CD4-positive, alpha-beta T cell treated with Interleukin-15 for 4 hours (primary cell): ENCODE measurements at places on chromosomes 4 and X.

DNA sequence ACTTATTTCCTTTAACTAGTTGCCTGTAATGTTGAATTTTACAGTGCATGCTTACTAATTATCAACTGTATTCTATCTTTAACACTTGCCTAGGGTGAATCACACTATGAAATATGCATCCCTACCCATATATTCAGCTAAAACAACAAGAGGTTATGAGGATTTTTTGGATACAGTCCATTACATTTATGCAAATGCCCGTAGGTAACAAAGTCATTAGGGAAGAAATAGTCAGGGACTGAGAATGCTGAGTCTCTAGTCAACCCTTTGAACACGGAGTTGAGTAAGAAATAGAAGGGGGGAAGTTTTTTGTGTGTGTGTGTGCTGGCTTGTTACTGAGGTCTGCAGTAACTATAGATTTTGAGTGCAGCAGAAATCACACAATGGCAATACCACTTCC is 26.1 kb upstream of the CBLL2 start:
- DNase-seq: no peak

- no peak for DNase-seq
These were observed 31.5 kb downstream of the HS3ST1 start for GRCh38 chr4:11397146-11397545.

DNA sequence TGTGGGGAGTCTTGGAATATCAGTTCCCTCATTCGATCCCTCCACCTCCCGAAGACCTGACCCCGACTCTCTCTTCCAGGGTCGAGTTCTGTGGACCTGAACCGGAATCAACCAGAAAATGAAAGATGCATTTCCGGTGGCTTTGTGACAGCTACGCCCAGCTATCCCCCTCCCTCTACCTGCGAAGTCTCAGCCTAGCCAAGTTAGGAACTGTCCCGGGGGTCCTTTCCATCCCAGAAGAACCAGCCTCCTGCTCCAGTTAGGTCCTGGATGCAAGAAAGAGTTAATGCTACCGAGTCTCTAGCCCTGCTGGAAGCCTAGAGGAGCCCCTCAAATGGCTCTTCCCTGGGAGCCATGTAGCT is 13.4 kb upstream of the ETDC start:
- no peak for DNase-seq

DNA sequence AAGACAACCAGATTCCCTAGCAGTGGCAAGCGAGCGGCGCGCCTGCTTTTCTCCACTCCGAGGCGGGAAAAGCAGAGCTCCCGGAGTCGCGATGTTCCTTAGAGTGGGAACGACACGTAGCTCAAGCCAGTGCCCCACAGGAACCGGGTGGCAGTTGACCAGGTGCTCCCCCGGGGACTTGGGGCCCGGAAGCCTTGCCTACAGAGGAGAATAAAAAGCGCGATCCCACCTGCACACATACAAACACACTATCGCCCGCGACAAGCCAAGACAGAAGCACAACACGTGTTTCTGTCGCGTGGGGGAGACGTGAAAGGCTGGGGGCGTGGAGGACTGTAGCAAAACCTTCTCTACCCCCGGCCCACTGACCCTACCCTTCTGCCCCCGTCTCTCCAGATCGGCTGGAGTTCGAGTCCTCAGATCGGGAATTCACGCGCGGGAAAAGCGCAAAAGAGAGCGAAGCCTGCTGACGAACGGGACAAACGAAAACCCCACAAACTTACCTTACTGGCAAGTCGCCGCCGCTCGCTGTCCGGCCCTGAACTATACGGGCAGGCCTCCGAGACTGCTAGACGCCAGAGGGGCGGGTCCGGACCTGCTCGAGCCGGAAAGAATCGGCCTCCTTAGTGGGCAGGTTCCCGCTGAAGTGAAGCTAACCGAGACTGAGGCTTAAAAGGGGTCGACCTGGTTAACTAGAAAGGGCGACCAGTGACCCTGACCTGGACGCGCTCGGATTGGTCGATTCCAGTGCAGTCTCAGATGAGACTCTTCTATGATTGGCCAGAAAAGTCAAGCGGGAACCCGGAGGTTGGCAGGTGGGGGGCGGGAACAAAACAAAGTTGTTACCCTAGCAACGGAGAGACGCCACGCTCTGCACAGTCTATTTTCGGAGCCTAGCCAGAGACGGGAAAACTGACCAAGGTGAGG is at the start of the genes DNAAF6 and NUP62CL:
Gene DNAAF6 (plus strand): TSS at position 842 of the 927 bp plus-strand sequence. CDS start 6,265 bp downstream, outside the sequence.
Gene NUP62CL (minus strand): TSS at position 664 of the 927 bp plus-strand sequence. CDS start 31,287 bp downstream, outside the sequence.
- peak; percentile 82 for DNase-seq

GRCh38 chr4:71863457-71863856 is 79.6 kb upstream of the GC start:
- no peak for DNase-seq

- no peak for DNase-seq
These were observed 9.2 kb downstream of the VCX start for GRCh38 chrX:7852166-7852565.

- DNase-seq: no peak
These were observed 317.7 kb upstream of the NOCT start for GRCh38 chr4:138697851-138698250.

DNA sequence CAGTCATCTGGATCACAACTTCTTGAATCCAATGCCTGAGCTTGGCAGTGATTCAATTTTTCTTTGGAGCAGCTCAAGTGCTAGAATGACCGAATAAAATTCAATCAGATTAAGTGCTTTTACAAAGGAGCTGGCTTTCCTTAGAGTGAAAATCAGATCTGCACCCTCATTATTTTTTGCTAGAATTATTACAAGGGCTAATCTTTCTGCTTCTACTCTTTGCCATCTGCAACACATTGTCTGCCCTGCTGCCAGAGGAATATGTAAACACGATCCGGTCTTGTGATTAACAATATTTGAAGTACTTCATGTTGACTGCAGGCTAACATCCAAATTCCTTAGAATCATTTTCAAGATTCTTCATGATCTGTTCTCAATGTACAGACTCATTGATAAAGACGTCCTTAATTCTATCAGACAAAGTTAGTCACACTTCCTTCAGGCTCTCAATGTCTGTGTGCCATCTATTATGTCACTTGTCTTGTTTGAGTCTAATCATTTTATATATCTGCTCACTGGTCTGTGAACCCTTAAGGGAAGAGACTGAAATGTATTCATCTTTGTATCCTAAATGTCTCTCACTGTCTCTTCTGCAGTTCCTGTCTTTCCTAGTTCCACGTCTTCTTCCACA is 531.2 kb downstream of the GALNTL6 start:
- DNase-seq: no peak

GRCh38 chr4:121096629-121097028 is 24.3 kb upstream of the NDNF start:
- no peak for DNase-seq

- no peak for DNase-seq
These were observed 22.4 kb downstream of the AFF1 start for GRCh38 chr4:86957215-86957614.

- DNase-seq: no peak
These were observed 178.9 kb downstream of the RAPGEF2 start for GRCh38 chr4:159281771-159282170.

DNA sequence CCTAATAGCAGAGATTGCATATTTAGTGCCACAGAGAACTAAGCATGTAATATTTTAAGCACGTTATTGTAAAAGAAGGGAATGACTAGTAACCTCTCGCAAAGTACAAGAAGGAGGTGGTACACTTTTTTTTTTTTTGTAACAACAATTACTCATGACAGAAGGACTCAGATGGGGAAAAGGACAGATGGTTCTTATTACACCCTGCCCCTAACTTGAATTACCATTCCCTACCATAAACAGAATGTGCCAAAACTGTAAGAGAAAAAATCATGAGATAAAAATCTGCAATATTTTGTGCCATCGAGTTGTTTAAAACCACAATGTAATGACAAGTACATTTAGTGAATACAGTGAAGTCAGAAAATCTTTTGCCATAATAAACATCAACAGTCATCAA is 33.0 kb upstream of the RAPGEF2 start:
- no peak for DNase-seq

- DNase-seq: no peak
These were observed 78.9 kb downstream of the RRAGB start for GRCh38 chrX:55796496-55796895.

- DNase-seq: no peak
These were observed 295.9 kb upstream of the TACR3 start for GRCh38 chr4:104015680-104016079.

- DNase-seq: no peak
These were observed at the start of gene ARSJ for GRCh38 chr4:113979148-113979904. TSS of gene ARSJ (minus strand) at chr4:113979647. CDS start at chr4:113978834, 813 bp downstream.
